ENCODE measurements at places on chromosomes 1 and 21. TPM values are rescaled to one million over a fixed set of nuclear protein-coding genes. Genes with fewer than 3 reads are reported as not detected.

DNA sequence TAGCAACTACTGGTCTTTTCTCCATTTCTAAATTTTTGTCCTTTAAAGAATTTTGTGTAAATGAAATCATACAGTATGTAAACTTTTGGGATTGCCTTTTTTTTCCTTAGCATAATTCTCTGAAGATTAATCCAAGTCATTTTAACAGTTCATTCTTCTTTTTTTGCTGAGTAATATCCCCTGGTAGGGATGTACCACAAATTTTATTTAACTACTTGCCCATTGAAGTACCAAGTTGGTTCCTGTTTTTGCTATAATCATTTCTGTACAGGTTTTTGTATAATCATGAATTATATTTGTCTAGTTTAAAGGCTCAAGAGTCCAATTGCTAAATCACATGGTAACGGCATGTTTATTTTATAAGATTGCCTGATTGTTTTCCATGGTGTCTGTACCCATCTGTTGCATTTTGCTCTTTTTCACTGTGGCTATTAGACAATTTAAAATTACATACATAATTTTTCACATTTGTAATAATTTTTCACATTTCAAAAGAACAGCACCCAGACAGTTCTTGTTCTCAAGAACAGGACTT lies 891.1 kb downstream of the USP25 start:
- DNase-seq: no peak

DNA sequence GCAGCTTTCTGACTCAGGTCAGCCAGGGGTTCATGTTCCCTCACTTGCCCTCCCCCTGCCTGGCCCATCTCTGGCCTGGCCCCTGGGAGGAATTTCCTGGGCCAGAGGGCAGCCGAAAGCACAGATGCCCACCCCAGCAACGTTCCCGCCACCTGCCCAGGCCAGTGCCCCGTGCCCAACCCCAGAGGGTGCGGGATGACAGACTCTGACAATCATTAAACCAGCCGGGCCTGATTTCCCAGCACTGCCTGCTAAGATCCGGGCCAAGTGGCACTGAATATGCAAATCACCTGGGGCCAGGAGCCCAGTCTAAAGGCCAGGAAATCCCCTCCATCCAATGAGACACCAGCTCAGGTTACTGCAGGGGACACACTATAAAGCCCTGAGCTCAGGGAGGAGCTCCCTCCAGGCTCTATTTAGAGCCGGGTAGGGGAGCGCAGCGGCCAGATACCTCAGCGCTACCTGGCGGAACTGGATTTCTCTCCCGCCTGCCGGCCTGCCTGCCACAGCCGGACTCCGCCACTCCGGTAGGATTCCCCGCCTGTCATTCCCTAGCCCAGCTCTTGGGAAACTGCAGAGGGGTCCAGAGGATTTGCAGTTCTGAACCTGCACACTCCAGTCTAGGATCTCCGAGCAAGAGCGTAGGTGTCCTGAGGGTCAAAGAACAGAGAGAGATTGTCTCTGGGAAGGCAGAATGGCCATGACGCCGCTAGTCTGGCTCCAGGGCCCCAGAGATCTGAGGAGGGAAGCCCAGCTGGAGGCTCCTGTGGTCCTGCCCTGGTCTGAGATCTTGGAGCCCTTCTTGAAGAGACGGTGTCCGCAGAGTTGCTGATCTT lies at the start of gene ELF3:
Gene ELF3 (plus strand): TSS at position 408 of the 836 bp plus-strand sequence. CDS start 550 bp downstream, outside the sequence.
- no peak for DNase-seq

The PLEKHN1 gene
- total RNA-seq: 1.3 TPM

- DNase-seq: no peak
These were observed 11.8 kb downstream of the SIM2 start for GRCh38 chr21:36710729-36711048.

DNA sequence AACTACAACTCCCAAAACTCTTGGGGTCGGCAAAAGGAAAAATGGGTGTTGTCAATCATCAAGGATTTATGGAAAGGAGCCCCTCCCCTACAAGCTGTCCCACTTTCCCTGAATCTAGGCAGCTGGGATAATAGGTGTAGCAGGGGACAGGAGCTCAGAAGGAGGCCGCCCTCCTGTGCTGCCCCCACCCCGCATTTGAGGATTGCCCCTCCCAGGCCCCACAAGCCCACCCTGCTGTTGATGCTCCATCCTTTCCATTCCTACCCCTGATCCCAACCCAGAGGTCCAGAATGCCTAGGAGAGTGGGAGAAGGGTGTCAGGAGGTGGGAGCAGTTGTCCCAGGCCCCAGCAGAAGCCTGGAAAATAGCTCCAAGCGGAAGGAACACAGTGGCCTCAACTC lies 1.9 kb upstream of the MRPL24 start:
- DNase-seq: no peak

The ZBTB8OS gene
- 69.9 TPM for total RNA-seq

The VHLL gene
- not detected for total RNA-seq

- DNase-seq: no peak
These were observed 45.5 kb downstream of the GNG12 start for GRCh38 chr1:67787746-67788145.

DNA sequence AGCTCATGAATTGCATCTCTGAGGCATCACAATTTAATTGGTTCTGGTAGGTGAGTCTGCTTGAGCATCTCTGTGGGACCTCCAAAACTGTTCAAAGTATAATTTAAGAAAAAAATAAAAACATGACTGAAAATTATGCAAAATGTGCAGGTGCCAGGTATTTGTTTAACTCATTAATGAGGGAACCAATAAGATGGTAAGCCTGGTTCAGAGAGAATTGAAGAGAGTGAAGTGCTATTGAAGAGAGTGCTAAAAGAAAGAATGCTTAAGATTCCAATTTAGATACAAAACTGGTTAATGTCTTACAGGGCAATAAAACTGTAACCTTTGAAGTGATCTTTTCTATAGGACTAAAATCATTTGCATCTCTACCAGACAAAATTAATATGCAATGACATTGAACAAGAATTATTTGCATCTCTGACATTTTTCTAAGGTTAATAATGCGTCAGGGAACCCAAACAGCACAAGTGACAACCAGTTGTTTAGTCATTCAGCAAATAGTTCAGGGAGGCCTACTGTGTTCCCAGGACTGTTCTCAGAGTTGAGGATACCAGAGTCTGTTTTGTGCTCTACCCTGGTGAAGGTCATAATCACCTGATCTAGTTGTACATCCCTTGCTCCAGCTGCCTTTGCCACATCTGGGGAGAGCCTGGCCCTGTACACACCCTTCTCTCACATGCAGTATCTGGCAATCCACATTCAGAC lies 183.5 kb downstream of the PATJ start:
- no peak for DNase-seq

The LCK gene
- total RNA-seq: 285 TPM

The BECN2 gene
- not detected for total RNA-seq

DNA sequence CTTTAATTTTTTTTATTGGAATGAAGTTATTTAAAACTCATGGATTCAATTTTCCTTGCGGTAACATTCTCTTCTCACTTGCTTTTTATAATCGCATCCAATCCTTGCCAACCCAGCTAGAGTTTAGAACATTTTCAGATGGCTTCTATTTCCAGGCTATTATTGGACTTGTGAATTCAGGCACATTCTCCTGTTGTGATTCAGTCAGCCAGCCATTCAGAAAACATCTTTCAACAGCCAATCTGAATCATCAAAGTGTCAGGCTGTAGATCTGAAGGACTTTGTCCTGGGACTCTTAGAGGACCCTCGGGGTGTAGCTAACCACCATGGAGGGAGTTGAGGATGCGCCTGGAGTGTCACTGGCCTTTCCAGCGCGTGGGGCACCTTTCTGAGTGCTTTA lies 92.4 kb downstream of the PRDM2 start:
- DNase-seq: no peak

DNA sequence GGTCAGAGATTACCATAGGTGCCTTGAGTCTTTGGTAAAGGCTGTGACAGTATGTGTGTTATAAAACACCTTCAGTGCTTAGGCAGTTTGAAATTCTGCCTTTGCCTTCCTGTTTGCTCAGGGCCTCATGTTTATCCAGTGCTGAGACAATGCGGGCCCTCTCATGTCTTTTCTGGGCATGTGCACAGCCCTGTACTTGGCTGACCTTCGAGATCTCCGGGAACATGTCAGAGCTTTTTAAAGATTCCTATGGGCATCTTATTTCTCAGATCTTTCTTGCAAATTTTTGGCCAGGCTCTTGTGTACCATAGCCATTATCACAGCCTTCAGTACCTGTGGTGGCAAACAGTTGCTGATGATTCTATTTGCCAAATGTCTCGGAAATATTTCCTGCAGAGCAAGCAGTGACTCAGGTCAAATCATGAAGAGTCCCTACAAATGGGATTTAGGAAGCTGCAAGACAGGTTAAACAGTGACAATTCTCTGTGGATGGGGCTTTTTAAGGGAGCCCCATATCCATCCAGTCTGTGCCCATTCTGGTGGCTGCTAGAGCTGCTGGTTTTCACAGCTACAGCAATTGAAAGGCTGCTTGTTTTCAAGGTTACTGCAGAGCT lies 42.1 kb downstream of the HOOK1 start:
- no peak for DNase-seq

GRCh38 chr1:244839656-244840055 lies 4.2 kb downstream of the COX20 start:
- no peak for DNase-seq

Data from activated naive CD8-positive, alpha-beta T cell treated with anti-CD3 and anti-CD28 coated beads for 36 hours (primary cell).